ENCODE measurements at places on chromosomes 5 and 9. TPM values are rescaled to one million over a fixed set of nuclear protein-coding genes. Genes with fewer than 3 reads are reported as not detected.

DNA sequence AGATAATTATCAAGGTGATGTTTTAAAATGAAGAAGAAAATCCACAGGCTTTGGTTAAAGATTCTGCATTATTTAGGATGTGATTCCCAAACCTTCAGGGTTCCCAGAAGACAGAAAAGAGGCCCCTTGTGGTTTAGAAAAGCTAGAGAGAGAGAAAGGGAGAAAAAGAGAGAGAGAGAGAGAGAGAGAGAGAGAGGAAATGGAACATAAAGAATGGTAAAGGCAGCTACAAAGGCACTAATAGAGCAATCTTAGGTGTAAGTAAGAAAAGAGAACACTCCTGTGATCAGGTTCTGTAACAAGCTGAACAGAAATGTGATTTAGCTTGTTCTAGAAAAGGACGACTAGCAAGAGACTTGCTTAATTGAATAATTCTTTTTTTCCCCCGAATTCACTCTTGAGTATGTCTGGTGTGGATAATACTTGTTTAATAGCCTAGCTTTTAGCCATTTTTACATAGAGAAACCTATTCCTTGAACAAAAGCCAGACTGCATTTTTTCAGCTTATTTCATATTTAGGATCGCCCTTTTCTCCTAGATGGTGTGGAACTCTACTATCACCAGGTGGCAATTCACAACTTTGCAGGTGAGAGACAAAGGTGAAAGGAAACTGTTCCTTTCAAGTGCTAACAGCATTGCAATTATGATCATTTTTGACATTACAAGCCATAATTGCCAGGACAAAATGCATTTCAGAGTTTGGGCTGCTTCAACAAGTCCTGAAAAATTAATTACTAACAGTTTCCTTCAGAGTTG is 57.6 kb upstream of the SH3GL2 start:
- DNase-seq: no peak

DNA sequence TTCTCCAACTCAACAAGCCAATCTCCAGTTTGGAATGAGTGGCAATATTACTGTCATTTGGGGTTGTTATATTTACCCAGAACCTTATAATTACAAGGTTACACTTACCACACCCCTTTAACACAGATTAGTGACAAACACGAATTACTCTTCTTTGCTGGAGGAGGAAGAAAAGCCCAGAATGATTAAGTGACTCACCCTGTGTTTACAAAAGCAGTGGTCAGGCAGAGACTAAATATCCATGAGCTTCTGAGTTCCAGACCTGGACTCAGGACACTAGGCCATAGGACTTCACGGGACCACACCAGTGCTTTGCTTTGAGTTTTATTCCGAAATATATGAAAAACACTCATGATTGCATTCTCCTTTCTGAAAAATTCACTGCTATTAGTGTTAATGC is 370.8 kb downstream of the TLE1 start:
- DNase-seq: no peak

Gene SCGB3A2
- not detected for total RNA-seq

Gene LCN15
- not detected for total RNA-seq

Gene SOHLH1
- not detected for total RNA-seq

- DNase-seq: no peak
Measured at GRCh38 chr9:2785060-2785950, 58.6 kb downstream of the PUM3 start.

GRCh38 chr9:108283696-108284095 is 572.1 kb downstream of the ACTL7B start:
- no peak for DNase-seq

Gene CDX1
- total RNA-seq: not detected

Gene NUDT12
- total RNA-seq: 1.2 TPM
